Cortex of kidney (tissue), 1 donor: ENCODE measurements at places on chromosomes 2 and 18.

DNA sequence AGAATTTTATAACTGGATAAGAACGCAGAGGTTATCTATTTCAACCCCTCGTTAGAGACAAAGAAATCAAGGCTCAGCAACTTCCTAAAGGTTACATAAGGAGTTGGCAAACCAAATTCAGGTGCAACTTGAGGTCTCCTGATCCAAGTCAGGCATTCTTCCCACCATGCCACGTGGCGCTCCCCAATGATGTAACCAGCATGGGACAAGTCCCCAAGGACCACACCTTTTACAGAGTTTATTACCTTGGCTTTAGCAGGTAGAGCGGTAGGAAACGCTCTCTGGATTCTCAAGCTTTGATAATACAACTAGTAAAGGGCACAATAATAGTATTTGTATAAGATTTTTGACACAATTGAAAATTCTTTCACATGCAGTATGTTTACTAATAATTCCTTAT lies 26.7 kb upstream of the MBOAT2 start:
- no peak for DNase-seq

DNA sequence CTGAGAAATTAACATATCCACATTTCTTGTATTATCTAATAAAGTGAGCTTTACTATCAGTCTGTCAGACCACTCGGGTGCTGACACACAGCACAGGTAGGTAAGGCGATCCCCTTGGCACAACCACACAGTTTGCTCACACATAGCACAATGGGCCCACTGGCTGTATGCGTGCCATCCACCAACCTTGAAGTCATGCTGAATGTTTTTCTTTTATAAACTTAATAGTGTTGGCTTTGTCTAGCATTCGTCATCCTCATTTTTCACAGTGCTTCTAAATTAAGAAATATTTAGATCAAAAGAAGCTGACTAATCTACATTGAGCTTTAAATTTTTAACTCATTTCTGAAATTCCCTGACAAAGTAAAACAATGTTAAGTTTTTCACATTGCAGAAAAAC lies 50.0 kb upstream of the PAPOLG start:
- DNase-seq, result no peak

- DNase-seq, result no peak
Observed at GRCh38 chr2:100755441-100755840, 64.5 kb upstream of the NPAS2 start.

DNA sequence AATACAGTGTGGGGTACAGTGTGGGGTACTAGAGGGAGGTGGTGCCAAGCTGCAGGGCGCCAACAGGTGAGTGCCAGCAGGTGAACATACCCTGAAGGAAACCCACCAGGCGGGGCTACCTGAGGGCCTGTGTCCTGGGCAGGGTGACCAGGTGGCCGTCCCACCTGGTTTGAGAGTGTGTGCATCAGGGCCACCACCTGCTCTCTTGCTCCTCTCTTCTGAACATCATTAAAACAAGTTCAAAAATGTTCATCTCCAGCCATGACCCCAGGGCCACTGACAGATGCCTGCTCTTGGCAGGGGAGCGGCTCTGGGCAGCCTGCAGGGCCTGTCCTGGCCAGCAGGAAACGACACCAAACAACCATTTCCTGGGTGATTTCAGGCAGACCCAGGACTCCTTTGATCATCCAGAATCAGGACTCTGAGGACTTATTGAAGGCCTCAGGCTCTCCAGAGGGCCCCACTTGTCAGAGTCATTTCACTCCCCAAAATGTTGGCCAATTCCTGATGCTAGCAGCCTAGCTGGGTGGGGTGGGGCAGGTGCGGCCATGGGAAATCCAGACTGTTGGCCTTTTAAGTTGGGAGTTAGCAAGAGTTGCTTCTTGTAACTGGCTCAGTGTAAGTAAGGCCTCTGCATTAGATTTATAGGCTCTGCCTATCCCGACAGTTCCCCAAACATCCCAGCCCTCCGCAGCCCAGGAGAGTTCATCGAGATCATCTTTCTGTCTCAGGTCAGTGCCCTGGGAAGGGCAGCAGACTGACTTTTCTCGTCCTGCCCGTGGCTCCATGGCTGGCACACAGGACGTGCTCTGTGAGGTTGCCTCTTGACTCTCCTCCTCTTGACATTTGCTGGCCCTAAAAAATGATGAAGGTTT lies 111.5 kb upstream of the ZNF236 start:
- no peak for DNase-seq

GRCh38 chr18:23828426-23828825 lies 139.2 kb downstream of the LAMA3 start:
- no peak for DNase-seq
